ENCODE measurements at places on chromosomes 7 and 10.

- DNase-seq: no peak
These were observed 60.2 kb downstream of the LSMEM1 start for GRCh38 chr7:112540839-112541577.

DNA sequence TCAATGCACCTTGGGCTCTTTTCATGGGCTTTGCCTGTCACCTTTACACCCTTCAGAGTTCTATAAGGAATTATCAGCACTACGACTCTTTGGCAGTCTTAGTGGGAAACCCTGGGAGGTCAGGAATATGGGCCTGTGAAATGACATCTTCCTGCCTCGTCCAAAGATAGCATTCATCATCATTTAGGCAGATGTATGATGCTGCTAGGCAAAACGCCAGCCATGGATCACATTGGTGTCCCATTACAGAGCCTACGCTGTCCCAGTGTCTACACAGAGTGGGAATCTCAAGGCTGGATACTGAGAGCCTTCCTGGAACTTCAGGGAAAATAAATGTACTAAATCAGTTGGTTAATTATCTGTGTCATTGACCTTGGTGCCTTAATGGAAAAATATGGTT is 259.4 kb upstream of the CELF2 start:
- no peak for DNase-seq

GRCh38 chr7:127820732-127821085 is 168.7 kb downstream of the SND1 start:
- no peak for DNase-seq

- no peak for DNase-seq
These were observed 100.2 kb upstream of the SORCS1 start for GRCh38 chr10:107264742-107265141.

- DNase-seq: peak; percentile 3
These were observed 2.5 kb upstream of the TMEM178B start for GRCh38 chr7:141071260-141071854.

- no peak for DNase-seq
These were observed 545.1 kb upstream of the GALNT17 start for GRCh38 chr7:70586822-70587221.

GRCh38 chr10:131948501-131948900 is 33.2 kb downstream of the BNIP3 start:
- DNase-seq: no peak

DNA sequence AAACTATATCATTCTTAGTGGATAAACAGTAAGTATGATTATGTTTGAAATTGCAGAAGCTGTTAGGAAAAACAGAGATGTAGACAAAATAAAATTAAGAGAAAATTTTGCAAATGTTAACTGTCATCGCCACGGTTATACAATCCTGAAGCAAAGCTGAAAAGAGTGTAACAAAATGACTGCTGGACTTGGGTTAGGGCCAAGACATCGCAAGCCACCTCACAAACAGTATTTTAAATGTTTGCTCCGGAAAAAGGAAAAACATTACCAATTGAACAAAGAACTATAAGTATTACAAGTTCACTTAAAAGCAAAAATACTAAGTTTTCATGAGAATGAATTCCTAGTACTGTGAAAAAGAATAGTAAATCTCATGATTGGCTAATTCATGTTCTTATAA is 60.0 kb downstream of the FAM13C start:
- DNase-seq: no peak

DNA sequence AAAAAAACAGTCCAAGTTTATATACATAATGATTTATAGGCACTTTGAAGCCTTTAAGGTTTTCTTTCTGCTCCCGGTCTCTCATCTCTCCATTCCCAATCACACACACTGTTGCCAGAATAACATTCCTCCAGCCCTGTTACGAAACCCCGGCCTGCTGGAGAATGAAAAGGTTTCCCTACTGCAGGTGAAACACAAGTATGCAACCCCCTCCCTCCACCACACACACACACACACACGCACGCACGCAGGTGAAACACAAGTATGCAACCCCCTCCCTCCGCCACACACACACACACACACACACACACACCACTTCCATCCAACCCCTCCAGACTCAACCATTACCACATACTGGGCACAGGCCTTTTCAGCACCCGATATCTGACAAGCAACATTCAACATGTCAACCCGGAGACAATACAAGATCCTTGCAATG is 87.5 kb downstream of the PARD3 start:
- no peak for DNase-seq

GRCh38 chr7:72754312-72754711 is 73.7 kb downstream of the TYW1B start:
- DNase-seq: no peak

GRCh38 chr10:93851169-93851568 is 42.6 kb upstream of the SLC35G1 start:
- no peak for DNase-seq

DNA sequence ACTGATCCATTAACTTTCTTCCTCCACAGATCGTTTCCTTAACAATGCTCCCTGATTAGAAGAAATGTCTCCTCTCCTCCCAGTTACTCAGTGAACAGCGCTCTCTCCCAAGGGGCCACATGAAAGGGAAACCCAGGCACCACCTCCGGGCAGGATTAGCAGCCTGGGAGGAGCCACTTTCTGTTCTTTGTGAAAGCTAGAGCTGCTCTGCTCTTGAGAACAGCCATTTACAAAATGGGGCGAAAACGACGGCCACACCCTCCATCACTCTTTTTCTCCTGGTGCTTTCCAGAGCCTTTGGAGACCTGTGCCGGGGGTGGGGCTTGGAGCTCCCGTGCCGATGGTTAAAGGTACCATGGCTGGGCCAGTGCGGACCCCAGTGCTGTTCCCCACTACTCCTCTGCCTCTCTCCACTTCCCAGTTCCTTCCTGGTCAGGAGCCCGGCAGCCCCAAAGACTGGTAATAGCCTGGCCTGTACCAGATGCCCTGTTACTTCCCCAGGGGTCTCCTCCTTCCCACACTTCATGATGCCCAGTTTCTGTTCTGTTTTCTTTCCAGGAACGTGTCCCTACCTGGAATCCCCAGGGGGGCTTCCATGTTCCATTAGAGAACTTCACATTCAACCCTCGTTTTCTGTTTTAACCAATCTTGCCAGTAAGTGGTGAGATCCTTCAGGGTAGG is 402.9 kb upstream of the GALNT17 start:
- no peak for DNase-seq

- no peak for DNase-seq
These were observed 76.1 kb downstream of the CYP26A1 start for GRCh38 chr10:93149761-93150160.

GRCh38 chr10:18577823-18578685 is 73.3 kb downstream of the NSUN6 start:
- DNase-seq: no peak

GRCh38 chr7:36128448-36129047 is 24.5 kb upstream of the EEPD1 start:
- DNase-seq: no peak

DNA sequence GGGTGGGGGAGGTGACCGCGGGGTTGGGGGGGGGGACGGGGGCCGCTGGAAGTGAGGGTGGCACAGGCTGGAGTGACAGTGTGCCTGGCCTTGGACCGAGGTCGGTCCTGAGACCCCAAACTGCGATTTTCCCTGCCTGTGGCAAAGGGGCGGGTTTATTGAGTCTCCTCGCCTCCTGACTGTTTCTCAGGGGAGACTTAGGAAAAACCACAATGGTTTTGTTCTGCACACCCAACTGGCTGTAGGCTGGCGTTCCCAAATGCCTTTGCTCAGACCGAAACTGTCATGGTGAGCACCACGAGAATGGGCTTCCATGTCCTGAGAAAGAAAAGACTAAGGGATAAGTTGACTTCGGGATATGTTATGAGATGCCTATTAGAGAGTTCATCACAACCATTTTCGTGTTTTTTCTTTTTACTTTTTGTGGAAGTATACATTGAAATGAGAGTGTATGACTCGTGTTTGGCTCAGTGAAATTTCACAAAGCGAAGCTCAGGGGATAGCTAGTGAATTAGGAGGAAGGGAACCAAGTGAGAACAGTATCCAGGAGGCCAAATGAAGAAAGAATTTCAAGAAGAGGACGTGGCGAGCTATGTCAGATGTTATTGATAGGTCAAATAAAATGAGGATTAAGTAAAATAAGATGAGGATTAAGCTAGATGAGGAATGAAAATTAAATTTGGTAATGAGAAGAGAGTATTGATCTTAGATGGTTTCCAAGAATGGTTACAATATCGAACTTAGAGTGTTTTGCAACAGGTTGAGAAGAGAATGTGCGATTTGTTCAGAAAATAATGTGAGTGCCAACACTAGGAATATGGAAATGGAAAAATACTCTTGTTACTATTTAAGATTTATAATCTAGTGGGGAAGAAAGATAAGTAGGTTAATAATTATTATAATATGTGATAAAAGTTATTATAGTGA is 918 bp downstream of the NET1 start:
- no peak for DNase-seq

GRCh38 chr10:46106410-46107255 is 60.6 kb upstream of the MSMB start:
- DNase-seq: no peak

- DNase-seq: no peak
These were observed 37.9 kb downstream of the PDSS1 start for GRCh38 chr10:26735435-26735834.

- DNase-seq: no peak
These were observed 73.2 kb upstream of the SHH start for GRCh38 chr7:155885167-155886155.

DNA sequence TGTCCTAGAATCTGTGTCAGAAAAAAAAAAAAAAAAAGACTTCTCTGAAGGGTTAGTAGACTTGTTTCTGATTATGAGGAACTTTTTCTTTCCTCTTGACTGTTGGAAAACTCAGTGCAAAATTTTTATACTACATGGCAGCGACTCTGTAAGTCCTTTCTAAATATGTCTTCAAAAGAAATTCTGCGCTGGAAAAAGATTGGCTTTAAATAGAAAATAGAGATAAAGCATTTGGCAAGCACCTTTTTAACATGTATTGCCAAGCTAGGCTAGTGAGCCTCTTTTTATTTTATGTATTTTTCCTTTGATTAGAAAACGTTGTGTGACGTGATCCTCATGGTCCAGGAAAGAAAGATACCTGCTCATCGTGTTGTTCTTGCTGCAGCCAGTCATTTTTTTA is 17.9 kb downstream of the KLHL7 start:
- no peak for DNase-seq

GRCh38 chr10:32131388-32131787 is 75.2 kb upstream of the KIF5B start:
- no peak for DNase-seq

GRCh38 chr10:4059471-4060138 is 274.6 kb upstream of the KLF6 start:
- no peak for DNase-seq

DNA sequence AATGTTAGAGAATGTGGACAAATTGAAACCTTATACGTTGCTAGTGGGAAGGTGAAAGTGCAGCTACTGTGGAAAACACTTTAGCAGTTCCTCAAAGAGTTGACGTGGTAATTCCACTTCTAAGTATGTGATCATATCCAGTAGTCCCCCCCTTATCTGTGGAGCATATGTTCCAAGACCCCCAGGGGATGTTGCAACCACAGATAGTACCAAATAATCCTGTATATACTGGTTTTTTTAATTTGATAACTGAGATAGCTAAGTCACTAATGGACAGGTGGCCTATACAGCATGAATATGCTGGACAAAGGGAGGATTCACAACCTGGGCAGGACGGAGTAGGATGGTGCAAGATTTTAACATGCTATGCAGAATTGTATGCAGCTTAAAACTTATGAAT is 36.8 kb downstream of the PCGF5 start:
- DNase-seq: no peak

- no peak for DNase-seq
These were observed 11.4 kb downstream of the C10orf53 start for GRCh38 chr10:49690698-49691356.
